T-helper 22 cell (primary cell): ENCODE measurements at places on chromosomes 16 and 17.

DNA sequence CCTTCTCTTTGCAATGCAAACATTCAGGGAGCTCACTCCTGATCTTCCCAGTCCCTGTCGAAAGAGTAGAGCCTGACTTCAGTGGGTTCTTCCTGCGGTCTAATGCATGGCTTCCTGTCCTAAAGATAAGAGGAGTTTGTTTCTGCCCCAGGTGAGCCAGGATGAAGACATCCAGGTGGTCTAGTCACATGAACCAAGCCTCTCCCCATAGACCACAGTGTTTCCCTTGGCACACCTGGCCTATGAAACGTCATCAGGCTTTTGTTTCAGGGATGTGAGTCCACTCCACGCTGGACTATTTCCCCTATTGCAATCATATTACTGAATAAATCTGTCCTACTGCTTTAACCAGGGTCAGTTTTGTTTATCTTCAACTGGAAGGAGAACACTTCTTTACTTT lies 21.1 kb downstream of the CES1 start:
- DNase-seq = no peak

GRCh38 chr17:59848778-59849177 lies 44.0 kb downstream of the TUBD1 start:
- no peak for DNase-seq

- no peak for DNase-seq
Measured at GRCh38 chr16:87266846-87267245, 50.3 kb downstream of the C16orf95 start.

DNA sequence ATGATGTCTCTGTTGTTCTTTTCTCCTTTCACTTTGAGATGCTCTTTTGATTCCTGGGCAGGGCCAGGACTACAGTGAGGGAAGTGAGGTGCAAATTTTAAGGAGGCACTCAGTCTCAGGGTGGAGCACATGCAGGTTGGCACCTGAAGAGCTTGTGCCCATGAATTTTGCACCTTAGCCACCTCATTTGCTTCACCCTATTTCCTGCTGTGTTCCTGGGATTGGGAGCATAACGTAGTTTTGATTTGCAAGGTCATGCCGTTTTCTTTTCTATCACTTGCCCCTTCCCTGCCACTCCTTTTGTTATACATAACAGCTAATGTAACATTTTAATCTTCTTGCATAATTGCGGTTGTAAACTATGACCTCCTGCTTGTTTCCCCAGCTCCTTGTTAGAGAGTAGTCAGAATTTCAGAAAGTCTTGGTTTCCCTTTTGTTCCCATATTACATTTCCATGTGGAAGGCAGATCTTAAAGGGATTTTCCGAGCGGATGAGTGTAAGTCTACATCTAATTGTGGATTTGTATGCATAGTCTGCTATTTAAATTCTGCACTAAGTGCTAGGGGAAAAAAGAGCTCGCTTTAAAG lies 9.8 kb downstream of the PMFBP1 start:
- no peak for DNase-seq

DNA sequence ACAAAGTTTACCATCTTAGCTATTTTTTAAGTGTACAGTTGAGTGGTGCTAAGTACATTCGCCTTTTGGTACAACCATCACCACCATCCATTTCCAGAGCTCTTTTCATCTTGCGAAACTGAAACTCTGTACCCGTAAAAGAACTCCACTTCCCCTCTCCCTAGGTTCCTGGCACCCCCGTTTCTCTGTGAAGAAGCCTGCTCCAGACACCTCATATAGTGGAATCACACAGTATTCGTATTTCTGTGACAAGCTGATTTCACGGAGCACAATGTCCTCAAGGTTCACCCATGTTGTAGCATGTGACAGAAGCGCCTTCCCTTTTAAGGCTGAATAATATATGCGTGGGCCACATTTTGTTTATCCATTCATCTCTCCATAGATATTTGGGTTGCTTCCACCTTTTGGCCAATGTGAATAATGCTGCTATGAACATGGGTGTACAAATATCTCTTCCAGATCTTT lies 54.2 kb upstream of the MAP3K14 start:
- no peak for DNase-seq

DNA sequence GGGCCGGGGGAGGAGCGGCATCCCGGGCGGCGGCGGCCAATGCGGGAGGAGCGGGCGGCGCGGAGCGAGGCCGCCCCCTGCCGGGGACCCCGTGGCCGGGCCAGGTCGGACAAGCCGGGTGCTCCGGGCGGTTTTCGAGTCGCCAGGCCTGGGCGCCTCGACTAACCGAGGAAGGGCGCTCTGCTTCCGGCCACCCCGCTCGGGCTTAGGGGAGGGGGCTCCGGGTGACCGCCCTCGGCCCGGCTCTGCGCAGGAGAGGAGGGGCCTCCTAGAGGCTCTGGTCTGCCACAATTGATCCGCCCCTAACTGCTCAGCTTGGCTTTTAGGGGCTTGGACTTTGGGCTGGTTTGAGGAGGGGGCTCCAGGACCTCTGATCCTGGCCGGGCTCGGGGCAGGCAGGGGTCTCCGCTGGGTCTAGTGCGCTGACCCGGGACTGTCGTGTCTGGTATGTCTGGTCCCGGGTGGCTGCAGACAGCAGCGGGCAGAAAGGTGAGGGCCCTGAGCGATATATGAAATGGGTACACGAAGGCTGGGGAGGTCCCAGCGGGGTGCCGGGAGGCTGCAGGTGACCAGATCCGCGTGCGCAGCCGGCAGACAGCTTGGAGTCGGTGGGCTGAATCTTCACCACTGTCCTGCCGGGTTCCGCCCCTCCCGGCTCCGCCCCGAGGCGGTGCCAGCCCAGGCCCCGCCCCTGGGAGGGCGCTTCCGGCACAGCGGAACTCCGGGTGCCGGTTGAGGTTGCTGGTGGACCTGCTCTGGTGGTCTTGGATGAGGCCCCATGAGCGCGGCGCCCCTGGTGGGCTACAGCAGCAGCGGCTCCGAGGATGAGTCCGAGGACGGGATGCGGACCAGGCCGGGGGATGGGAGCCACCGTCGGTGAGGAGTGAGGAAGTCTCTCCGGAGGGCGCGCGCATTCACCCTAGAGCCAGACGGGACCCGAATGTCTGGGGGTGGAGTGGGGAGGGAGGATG lies at the start of gene USB1:
USB1 (plus strand) TSS at position 702 of the 971 bp plus-strand sequence; CDS start at position 779, 77 bp downstream.
- DNase-seq = peak; percentile 71

- no peak for DNase-seq
Measured at GRCh38 chr17:39244016-39244599, 18.4 kb upstream of the STAC2 start.

- DNase-seq = no peak
Measured at GRCh38 chr16:4922721-4923342, 14.1 kb downstream of the PPL start.

DNA sequence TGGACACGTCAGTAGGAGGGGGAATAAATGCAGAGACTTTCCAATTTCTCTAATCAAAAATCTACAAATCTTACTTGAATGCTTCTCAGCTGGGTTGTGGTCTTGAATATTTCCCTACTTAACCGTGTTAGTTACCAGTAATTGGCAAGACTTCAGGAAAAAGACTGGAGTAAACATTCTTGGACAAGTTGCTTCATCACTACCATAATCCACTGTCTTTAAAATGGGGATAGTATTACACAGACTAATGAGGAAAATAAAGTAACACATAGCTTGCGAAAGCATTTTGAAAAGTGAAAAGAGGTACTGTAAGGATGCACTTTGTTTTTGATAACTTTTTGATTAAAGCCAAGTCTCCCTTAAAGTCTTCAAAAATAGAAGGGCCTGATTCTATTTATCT lies 18.4 kb downstream of the MYH1 start:
- no peak for DNase-seq

GRCh38 chr17:38702916-38703741 lies 1.9 kb upstream of the MLLT6 start:
- no peak for DNase-seq

GRCh38 chr17:18246880-18247612 lies 11.5 kb downstream of the FLII start:
- DNase-seq = no peak

GRCh38 chr17:60149691-60150582 lies at the start of gene CA4:
Gene CA4 (plus strand): TSS chr17:60149973. CDS start chr17:60150035, 62 bp downstream.
- DNase-seq = no peak

DNA sequence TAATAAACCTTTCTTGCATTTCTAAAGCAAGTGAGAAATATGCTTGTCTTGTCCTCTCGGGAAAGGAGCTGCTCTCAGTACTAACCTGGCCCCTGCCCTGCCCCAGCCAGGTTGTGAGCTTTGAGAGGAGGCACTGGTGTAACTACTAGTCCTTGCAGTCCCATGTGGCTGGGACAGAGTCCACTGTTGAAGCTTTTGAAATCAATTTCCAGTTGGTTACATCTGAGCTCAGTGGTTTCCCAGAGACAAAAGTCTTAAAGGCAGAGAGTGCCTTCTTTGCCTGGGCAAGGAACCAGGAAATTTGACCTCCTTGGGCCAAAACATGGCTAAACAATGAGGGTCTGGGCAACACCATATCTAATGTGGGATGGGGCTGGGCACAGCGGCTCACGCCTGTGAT lies 48.7 kb downstream of the GSG1L start:
- no peak for DNase-seq

DNA sequence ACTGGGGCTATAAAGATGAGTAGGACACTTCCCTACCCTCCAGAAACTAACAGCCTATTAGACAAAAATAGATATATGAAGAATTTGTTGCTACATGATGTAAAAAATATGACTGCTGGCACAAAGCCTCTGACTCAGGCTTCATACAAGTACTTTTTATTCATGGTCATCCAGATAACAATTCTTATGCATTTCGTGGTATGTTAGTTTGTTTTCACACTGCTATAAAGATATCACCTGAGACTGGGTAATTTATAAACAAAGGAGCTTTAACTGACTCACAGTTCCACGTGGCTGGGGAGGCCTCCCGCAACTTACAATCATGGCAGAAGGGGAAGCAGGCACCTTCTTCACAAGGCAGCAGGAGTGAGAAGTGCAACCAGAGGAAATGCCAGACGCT lies 112.5 kb upstream of the HLF start:
- no peak for DNase-seq

- DNase-seq = no peak
Measured at GRCh38 chr16:75236232-75236631, 15.2 kb downstream of the BCAR1 start.

GRCh38 chr16:56196381-56196780 lies 5.1 kb downstream of the GNAO1 start:
- no peak for DNase-seq

DNA sequence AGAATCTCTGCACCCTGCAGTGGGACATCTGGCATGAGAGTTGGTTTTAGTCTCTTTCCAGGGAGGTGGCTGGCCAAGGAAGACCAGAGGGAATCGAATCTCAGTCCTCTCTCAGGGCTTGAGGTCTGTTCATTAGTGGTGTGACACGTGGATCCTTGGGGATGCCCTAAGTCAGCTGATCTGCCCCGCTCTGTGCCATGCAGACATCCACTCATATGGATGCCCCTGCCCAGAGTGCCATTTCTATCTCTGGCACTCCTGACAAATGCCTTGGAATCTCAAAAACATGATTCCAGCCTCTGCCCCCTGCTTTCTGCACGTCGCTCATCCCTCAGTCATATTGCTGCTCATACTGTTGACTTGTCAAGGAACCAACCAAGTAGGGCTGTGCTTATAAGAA lies 38.8 kb downstream of the WSCD1 start:
- DNase-seq = no peak

- DNase-seq = no peak
Measured at GRCh38 chr17:67466251-67466796, 89.2 kb downstream of the PITPNC1 start.

DNA sequence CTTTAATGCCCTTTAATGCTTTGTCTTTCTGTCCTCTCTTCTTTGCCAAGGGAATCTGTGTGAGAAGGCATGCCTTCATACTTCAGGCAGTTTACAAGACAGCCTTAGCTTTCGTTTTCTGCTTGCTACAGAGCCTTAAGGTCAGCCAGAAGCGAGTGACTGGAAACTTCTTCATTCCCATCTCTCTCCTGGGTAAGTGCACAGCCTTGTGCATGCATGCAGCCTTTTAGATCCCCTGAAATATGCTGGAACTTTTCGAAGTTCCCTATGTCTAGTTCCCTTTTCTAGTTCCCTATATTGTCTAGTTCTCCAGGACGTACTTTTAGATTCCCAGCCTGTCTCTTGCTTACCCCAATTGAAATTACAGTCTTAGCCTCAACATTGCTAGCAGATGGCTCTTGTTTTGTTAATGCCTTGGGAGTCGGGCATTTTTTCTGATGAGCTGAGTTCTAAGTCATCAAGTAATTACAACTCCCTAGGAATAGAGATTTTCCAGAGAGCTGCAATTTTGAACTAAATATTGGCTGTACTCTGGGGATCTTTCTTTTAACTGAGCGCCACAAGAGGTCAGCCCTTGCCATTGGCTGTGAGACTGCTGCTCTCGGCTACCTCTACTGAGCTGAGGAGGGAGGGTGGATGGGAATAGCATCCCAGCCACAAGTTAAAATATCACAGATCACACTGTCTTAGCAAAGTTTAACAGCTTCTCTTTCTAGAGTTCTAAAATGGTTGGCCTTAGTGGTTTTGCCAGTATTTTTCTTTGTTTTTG lies 22.7 kb upstream of the PPM1D start:
- DNase-seq = no peak

- DNase-seq = no peak
Measured at GRCh38 chr17:42817866-42818265, 6.2 kb downstream of the BECN1 start.

- no peak for DNase-seq
Measured at GRCh38 chr17:17692353-17693252, 11.3 kb downstream of the RAI1 start.

- no peak for DNase-seq
Measured at GRCh38 chr16:11032922-11033291, 88.5 kb downstream of the CLEC16A start.
